ENCODE measurements at places on chromosomes 6 and 20. TPM values are rescaled to one million over a fixed set of nuclear protein-coding genes. Genes with fewer than 3 reads are reported as not detected.

The SPAG4 gene
- total RNA-seq: 27.0 TPM

The MOG gene
- not detected for total RNA-seq

The JAG1 gene
- 13.9 TPM for total RNA-seq

The UBR2 gene
- 7.5 TPM for total RNA-seq

The XKR7 gene
- total RNA-seq: not detected

The MYMX gene
- total RNA-seq: not detected

The PPDPF gene
- 468 TPM for total RNA-seq

The OOEP gene
- not detected for total RNA-seq

The GHRH gene
- total RNA-seq: not detected

The XRN2 gene
- 42.3 TPM for total RNA-seq

The CLPSL1 gene
- not detected for total RNA-seq

The NHLRC1 gene
- total RNA-seq: 1.6 TPM

The FKBP1C gene
- total RNA-seq: 0.08 TPM

The HLA-G gene
- total RNA-seq: 0.56 TPM

The GPR31 gene
- total RNA-seq: not detected

The DEF6 gene
- total RNA-seq: 2.0 TPM

All from HT-29 (cell line).